Hematopoietic multipotent progenitor cell treated with erythropoietin and hydrocortisone succinate and interleukin-3 and kit ligand, for 8 days (in vitro differentiated cells): ENCODE measurements at places on chromosomes 5 and 9.

- DNase-seq: no peak
Measured at GRCh38 chr5:4640795-4641194, 499.3 kb upstream of the ADAMTS16 start.

DNA sequence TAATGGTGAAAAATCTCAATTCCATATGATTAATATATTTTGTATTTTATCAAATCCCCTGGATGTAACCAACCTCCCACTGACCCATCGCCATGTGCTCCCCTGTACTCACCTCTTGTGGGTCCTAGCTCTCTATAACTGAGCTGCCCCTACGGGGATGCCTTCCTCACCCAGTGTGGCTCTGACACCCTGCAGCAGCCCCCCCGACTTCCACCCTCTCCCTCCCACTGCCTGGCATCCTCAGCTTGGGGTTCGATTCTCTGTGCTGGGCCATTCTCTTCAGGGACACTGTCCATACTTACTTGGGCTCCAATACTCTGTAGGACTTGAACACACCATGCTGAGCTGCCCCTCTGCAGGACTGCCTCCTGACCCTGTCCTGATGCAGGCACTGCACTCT, 87.1 kb downstream of the PJA2 start:
- no peak for DNase-seq

- no peak for DNase-seq
Measured at GRCh38 chr5:168434746-168435321, 51.4 kb upstream of the RARS1 start.

DNA sequence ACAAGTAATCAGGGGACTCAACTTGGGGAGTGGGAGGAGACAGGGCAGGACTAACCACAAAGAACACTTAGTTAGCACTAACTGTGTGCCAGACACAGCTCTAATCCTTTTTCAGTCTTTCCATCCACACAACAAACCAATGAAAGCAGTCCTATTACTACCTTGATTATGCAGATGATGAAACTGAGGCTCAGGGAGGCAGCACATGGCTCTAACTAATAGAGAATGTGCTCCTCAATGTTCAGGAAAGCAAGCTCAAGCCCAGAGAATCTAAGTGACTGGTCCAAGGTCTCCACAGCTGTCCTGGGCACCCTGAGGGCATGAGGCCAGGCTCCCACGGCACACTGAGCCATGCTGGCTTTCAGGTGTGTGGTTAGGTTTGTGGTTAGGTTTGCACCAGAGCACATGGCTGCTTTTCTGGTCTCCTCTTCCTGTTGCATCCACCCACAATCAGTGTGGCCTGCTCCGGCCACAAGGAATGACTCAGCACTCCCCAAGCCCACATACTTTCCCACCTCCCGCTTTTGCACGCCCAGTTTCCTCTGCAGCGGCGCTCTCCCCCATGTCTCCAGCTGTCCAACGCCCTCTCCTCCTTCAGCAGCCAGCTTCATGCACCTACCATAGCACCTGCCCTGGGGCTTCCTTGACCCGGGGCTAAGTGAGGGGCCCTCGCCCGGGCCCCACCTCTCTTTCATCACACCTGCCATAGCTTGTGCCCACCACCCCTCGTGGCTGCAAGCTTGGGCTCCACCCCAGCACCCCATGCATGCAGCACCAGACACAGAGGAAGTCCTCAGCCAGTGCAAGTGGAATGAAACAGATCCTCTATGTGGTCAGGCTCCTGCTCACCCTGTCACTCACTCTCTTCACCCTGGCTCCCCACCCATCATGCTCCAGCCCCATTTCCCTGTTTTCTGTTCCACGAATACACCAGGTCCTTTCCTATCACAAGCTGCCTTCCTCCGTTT, 133.1 kb downstream of the GABBR2 start:
- peak; percentile 61 for DNase-seq

GRCh38 chr9:134915046-134915985, 2.4 kb downstream of the FCN1 start:
- DNase-seq: no peak

DNA sequence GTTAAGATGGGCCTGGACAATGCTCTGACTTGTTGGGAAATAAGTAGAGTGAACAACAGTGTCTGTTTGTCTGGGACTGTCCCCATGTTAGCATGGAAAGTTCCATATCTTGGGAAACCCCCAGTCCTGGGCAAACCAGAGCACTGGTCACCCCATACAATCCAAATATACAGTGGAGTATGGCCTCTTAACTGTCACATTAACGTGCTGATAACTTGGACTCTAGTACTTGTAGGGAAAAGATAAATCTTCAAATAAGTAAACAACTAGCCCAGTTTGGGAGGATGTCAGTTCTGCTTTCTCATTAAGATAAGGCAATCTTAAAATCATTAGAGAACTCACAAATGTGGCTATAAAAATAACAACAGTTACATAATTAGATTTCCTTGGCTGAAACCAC, 47.6 kb upstream of the JAK2 start:
- DNase-seq: peak; percentile 50

DNA sequence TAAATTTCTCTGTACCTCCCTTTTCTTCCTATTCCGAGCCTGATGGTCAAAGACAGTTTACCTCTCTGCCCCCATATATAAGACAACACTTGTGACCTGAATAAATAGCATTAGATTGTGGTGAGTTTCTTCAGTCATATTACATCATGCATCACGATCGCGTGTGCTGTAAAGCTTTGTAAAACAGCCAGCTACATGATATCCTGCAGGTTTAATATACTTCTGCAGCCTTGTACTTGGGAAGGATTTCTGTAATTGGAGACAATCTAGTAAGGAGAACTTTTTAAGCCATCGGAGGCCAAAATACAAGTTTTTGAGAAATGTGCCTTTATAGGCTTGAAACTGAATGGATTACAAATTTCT, 711.8 kb upstream of the WWC1 start:
- no peak for DNase-seq

DNA sequence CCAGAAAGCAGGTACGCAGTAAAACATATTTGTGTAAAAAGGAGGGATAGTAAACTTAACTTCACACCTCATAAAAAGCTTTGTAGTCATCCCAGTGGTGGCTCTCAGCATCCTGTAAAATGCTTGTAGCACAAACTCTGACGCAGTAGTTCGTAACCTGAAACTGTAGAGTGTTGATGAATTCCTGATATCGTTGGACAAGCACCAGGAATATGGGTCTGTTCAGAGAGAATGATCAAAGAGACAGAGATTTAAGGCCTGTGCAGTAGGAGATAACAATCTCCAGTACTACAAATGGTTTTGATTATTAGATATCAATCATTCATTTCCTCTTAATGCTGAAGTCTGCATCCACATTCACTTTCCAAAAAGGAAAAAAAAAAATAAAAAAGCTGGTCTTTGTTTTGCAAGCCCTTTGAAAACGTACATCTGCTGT, 148.5 kb downstream of the KIAA0825 start:
- no peak for DNase-seq

DNA sequence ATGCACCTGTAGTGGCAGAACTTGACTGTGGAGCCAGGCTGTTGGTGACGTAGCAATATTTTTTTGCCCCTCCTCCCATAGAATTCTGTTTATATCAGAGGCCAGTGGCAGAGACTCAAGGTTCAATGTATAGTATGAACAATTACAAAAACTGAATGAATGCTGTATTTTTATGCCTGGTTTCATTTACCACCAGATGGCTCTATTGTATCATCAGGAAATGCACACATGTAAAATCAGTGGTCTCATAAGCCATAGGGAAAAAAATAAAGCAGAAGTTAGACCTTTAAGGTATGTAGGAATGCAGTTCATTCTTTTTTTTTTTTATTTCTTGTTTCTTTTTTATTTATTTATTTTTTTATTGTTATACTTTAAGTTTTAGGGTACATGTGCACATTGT, 43.6 kb downstream of the CCDC192 start:
- DNase-seq: peak; percentile 10

DNA sequence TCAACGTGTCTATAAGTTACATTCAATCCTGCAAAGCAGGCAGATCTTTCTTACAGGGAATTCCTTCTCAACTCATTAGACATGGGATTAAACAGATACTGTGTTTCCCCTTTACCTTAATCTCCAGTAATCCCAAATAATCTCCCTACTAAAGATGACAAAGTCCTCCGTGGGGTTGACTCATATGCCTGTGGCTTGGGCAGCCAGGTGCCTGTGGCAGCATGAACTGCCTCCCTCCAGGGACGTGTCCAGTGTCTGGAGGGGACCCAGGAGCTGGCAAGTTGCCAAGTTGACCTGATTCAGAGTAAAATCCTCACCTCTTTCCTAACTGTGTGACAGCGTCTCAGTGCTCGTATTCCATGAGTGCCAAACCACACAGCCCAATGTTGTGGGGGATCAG, 94.6 kb upstream of the PTCH1 start:
- DNase-seq: no peak

GRCh38 chr5:154590093-154590724, 112.2 kb upstream of the HAND1 start:
- no peak for DNase-seq

- no peak for DNase-seq
Measured at GRCh38 chr9:133961226-133962165, 30.6 kb downstream of the VAV2 start.

DNA sequence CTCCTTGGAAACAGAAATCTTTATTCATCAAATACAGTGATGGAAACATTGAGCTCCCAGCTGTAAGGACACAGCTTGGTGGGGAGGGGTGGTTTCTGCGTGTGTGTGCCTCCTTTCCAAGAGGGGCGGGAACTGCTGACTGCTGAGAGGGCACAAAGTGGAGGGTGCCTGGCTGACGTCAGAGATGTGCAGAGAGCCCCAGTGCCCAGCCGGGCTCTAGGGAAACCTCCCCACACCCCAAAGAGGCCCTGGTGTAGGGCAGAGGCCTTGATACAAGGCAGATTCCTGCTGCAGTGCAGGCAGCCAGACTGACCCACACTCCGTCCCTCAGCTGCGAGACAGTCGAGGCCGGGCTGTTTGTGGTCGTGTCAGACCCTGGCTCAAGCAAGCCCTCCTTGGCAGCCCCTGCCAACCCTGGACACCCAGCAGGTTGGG, 191.0 kb downstream of the CACNA1B start:
- DNase-seq: no peak

- no peak for DNase-seq
Measured at GRCh38 chr5:170691657-170692056, 91.9 kb upstream of the GABRP start.

GRCh38 chr5:33367416-33367815, 73.3 kb upstream of the TARS1 start:
- no peak for DNase-seq

DNA sequence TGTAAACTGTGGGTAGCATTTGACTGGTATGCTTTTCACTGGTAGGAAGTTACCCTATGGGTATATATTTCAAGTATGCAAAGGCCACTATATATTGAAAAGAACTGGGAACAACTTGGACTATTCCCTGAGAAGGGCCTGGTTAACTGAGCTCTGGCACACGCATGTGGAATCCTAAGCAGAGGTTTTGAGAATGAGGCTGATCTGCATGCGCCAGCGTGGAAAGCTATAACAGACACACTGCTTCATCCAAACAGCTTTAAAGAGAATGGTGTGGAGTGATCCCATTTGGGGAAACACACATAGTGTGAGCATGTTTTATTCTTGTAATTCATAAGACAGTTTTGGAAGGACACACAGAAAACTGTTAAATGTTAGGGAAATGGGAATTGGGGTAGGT, 8.4 kb downstream of the NSG2 start:
- no peak for DNase-seq

DNA sequence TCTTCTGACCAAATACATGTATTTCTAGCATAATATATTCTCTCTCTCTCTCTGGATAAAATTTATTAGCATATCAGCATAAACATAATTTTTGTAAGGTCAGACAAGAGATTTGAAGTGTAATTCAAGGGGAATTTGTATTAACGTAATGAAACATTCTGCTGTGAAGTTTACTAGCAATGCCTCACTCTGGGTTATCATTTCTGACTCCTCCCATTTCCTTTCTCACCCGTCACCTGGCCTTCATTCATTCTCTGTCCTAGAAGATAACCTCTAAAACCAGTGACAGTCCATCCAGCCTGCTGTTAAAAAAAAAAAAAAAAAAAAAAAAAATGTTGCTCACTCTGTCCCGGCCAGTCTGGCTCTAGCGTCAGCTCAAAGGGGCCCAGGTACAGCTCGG, 27.1 kb downstream of the GRAMD2B start:
- DNase-seq: peak; percentile 84

DNA sequence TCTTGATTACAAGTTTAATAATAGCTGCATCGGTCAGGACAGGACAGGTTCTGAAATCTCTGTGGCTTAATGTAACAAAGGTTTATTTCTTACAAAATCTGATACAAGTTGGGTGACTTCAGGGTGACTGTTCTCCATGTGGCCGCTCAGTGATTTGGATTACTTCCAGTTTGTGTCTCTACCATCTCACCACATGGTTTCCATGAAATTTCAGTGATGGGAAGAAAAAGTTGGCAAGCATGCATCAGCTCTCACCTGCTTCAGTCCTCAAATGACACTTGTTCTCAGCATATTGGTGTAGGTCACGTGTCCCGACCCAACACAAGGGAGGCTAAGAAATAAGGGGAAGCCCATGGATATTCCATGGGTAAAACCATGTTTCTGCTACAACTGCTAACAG, 7.8 kb upstream of the TMEM268 start:
- no peak for DNase-seq

DNA sequence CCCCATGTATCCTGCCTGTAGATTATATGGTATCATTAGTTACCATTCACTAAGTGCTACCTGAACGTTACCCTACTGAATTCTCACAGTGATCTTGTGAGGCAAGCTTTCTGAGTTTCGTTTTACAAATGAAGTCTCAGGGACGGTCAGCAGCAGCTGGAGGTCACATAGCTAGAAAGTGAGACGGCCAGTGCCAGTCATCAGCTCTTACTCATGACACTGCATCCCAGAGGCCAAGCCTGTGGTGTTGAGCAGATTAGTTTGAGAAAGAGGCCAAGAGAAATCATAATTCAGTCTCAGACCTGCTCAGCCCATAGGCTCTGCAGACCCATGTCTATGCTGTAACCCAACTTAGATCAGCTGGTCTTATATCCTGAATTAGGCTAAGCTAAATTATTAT, 95.7 kb upstream of the EGFLAM start:
- DNase-seq: no peak

GRCh38 chr5:89273289-89273688, 390.3 kb upstream of the MEF2C start:
- peak; percentile 8 for DNase-seq

DNA sequence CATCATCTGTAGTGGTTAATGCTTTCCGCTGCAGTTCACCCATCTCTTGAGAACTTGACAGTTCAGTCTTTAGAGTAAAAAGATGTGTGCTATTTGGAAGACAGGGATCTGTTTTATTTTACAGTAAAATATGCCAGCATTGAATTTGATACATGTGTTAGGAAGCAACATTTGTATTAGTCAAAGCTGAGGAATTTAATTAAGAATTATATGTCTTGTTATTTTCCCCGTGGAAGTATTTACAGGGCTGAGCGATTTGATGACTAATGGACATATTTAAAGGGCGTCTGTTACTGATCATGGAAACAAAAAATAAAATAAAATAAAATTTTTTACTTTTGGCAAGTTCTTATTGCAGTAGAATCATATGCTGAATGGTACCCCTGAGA, 101.3 kb downstream of the PAM start:
- no peak for DNase-seq

GRCh38 chr9:21286659-21287058, 18.5 kb downstream of the IFNA5 start:
- DNase-seq: no peak
